ENCODE measurements at places on chromosomes 2 and 18. TPM values are rescaled to one million over a fixed set of nuclear protein-coding genes. Genes with fewer than 3 reads are reported as not detected.

The POLR1B gene
- total RNA-seq: 12.4 TPM

The LBX2 gene
- total RNA-seq: 4.3 TPM

The DSG3 gene
- not detected for total RNA-seq

The TSPYL6 gene
- 0.06 TPM for total RNA-seq

The MC4R gene
- not detected for total RNA-seq

The COMMD1 gene
- total RNA-seq: 35.3 TPM

The MAL gene
- 3.1 TPM for total RNA-seq

The CCDC74A gene
- 19.8 TPM for total RNA-seq

The MRPS5 gene
- 50.8 TPM for total RNA-seq
